Fibroblast of skin of right quadriceps (primary cell): ENCODE measurements at places on chromosomes 11 and 22.
A peak's percentile ranks its signal among the peaks of the same experiment; 100 is the strongest.

DNA sequence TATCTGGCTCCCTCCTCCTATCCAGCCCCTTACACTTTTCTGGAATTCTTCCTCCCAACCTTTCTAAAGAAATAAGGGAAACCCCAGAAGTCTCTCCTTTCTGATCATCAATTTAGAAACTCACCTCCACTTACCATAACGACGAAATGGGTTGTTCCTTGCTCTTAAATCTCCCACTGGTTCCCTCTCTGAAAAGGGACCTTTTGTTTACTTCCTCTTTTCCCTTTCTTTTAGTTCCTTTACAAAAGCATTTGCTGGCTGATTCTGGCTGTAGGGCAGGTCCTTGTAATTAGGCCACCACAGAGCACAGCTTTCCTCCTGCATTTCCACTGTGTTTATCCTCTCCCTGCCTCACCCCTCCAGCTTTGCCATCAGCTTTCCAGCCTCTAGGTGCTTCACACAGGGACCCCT, 12.0 kb downstream of the JAML start:
- no peak for DNase-seq

- DNase-seq, result no peak
These were observed 1.1 kb downstream of the NPAT start for GRCh38 chr11:108221371-108221770.

DNA sequence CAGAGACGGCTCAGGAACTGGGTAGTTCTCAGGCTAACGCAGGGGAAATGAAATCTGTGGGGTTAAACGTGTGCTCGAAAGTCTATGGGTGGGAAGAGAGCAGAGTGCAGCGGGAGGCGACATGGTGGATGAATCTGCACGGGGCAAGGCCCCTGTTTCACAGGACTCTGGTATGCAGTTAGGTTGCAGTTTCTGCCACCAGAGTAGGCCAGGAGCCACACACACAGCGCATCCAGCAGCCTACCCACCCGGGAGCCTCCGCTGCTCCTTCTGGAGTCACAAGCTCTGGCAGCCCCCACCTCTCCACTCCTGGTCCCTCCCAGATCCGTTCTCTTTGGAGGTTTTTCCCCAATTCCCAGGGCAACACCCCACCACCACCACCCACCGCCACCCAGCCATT, 27.0 kb downstream of the SPATA19 start:
- no peak for DNase-seq

DNA sequence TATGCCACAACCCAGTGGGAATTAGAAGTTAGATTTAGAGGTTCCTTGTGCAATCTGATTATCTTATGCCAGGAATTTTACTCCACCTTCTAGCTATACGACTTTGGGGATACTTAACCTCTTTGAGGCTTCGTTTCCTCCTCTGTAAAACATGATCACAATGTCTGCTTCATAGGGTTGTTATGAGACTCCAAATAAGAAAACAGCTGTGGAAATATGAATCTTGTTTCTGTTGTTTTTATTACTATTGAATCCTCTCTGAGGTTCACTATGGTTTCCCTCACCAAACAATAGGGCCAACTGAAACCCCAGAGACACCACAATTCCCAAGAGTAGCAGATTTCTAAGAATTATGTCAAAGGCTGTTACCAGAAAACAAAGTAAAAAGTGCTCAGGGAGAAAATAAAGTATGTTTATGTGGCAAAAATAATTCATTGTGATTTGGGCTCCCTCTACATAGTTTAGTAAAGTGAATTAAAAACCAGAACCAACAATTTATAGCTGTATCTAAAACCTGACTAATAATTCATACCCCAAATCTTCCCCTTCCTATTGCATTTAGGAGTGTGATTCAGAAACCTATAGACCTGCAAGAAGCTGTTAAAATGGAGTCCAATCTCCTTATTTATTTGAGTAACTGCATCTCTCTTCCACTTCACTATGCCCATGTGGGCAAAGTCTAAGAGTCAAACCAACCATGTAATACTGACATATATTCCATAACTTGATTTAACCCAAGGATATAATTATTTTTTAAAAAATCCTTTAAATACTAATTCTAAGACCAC, 38.4 kb downstream of the AMBRA1 start:
- DNase-seq, result peak; percentile 58

DNA sequence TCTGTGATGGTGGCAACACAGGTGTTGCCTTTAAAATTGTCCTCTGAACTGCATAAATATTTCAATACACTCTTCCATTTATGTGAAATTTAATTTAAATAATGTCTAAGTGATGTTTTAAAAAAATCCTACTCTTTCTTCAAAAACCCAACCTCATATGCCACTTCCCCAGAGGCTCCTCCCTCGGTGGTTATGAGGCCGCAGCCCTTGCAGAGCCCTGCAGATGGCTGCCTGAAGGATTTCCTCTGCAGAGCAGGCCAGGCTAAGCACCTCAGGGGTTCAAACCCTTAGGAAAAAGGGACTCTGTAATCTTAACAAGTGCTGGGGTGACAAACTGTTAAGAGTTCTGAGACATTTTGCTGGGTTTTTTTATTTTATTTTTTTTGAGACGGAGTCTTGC, 25.2 kb downstream of the MORC2 start:
- DNase-seq, result no peak

DNA sequence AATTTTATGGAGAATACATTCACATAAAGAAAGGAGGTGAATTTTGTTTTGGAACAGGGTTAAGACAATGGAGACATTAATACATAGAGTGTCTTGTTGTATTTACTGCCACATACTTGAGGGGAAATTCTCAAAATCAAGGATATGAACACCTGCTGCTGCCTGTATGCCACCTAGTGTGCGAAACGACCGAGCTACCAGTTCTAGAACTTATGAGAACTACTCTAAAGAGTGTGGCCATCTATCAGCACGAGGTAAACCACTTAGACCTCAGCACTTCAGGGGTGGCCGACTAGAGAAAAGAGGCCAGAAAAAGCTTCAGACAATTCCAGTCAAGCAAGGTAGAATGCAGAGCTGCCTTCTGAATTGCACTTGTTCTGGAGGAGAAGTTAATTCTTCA, 1.5 kb upstream of the AGBL2 start:
- no peak for DNase-seq
